Substantia nigra (tissue), 51 donors: ENCODE measurements at places on chromosomes 12 and 14.

DNA sequence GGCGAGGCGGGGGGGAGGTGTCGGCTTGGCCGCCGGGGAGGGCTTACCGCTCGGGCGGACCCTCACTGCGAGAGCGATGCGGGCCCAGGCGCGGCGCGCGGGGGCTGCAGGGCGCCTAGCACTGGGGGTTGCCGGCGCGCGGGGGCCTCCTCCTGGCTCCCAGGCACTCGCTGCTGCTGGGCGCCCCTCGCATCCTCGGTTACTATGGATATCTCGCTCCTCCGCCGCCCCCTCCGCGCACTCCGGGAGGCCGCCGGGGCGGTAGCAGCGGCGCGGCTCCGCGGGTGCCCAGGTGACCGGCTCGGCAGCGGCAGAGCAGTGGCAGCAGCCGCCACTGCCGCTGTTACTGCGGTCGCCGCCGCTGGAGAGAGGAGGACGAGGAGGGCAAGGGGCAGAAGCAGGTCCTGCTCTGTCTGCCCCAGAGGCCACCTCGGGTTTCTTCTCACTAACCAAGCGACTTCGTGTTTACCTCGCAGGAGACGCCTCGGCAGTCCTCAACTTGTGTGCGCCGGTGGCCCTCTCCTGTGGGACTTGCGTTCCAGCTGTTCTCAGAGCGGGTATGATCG, 250.1 kb downstream of the APAF1 start:
- no peak for DNase-seq

DNA sequence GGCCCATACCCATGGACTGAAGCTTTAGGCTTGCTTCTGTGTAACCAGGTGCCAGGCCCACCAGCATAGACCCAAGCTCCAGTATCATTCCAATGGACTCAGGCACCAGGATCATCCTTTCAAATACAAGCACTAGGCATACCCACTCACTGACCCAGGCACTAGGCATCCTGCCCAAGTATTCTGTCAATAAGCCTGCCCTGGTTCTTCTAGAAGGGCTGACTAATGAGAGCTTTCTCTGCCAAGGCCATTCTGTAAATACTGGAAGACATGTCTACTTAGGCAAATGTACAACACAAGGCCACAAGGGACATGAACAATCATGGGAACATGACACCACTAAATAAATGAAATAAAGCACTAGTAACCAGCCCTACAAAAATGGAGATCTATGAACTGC, 352.2 kb downstream of the FSCB start:
- no peak for DNase-seq

DNA sequence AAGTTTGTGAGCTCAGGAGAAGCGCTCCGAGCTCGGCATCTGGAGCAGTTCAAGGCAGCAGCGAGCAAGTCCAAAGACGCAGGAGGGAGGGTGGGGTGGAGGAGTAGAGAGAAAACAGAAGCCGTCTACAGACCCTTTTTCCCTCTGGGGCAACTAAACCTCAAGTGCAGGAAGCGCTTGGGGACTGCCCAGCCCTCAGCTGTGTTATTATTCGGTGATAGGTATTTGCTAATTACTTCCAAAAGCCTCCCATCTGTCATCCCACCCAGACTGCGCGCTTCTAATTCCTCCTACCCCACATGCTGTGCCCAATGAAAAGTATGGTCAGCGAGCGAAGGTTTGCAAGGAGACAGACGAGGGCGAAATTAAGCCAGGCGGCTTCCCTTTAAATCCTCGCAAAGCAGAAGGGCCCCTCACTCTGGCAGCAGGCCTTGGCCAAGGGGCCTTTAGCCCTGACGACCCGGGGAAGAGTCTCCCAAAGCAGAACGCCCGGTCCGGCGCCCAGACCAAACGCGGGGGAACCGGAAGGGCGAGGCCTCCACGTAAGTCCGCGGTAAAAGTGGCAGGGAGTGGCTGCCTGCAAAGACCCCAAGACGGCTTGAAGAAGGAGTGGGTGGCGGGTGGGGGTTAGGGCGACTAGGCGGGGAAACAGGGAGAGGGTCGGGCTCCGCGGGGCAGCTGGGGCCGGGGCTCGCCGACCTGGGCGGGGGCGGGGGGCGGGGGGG, 507 bp upstream of the CD9 start:
- DNase-seq = no peak

DNA sequence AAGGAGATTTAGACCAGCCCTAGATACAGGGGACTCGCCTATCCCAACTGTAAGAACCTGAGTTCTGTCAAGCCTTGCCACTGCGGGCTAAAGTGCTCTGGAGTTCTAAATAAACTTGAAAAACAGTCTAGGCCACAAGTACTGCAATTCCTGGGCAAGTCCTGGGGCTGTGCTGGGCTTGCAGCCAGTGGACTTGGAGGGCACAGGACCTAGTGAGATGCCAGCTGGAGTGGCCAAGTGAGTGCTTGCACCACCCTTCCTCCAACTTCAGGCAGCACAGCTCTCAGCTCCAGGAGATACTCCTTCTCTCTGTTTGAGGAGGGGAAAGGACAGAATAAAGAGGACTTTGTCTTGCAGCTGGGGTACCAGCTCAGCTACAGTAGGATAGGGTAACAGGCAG, 307.6 kb upstream of the FBXO33 start:
- DNase-seq = no peak

DNA sequence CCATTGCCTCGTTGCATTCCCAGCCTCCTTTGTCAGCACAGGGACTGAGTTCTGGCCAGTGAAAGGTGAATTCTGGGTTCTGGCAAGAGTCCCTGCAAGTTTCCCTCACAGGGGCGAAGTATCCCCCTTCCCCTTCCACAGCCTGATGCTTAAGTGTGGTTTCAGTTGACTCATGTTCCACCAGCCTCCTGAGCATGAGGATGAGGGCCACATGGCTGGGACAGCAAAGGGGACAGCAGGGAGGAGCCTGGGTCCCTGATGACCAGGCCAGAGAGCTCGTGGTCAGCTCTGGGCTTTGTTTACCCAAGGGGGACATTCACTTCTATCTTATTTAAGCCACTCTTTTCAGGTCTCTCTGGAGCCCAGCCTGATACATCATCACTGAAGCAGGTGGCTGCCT, 36.5 kb downstream of the CACNA2D4 start:
- no peak for DNase-seq

DNA sequence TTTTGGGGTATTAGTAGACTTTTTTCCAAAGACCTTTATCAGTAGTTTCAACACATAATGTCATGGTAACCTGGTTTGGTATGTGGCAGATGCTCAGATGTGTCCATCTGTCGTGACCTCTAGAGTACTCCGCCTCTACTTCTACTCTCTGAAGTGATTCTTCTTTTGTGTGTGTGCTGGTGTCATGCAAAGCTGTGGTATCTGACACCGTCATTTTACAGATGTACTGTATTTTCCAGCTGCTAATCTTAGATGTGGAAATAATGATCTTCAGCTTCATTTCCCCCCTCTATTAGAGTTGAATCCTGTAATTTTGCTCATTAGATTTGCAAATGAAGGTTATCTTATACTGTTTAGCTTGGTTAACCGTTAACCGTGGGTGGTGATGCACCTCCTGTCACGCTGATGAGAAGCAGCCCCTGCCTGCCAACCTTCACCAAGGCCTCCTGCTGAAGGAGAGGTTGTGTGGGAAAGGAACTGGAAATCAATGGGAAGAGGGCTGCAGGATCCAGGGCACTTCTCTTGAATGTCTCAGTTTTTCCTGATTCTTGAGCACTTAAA, 222.4 kb upstream of the AMIGO2 start:
- no peak for DNase-seq

DNA sequence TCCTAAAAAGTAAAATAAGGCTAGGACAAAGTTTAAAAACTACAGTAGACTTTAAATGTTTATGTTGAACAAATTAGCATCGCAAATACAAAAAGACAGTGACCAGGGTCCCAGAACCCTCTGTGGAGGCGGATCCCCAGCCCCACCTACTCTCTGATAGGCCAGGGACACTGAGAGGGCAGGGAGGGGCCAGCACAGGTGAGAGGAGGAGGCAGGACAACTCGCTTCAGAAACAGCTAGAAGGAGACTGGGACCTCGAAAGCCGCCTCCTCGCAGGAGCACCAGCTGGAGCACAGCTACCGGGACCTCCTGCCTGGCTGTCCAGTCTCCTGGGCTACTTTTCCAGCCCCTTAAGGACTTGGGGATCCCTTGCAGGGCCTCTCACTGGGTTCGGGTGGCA, 992 bp downstream of the DNAH10 start:
- DNase-seq = no peak

GRCh38 chr12:69546693-69547438, 38.4 kb upstream of the CCT2 start:
- no peak for DNase-seq

DNA sequence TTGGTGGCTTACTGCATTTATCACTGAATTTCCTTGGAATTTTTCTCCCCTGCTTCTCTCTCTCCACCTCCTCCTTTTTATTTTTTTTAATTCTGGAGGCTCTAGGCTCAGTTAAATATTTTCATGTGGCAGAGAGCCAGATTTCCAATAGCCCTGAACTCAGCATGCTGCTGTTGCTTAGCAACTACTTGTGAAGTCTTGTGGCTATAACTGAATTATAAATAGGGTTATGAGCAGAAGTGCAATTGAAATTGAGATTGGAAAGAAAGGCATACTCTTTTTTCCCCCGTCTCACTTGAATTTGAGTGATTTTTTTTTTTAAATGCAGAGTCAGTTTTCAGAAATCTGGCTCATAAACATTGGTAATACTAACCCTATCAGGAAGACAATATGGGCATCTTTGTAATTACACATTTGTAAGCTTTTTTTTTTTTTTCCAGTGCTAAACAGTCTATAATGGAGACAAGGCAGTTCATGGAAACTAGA, 38.3 kb downstream of the ATF7IP start:
- no peak for DNase-seq

DNA sequence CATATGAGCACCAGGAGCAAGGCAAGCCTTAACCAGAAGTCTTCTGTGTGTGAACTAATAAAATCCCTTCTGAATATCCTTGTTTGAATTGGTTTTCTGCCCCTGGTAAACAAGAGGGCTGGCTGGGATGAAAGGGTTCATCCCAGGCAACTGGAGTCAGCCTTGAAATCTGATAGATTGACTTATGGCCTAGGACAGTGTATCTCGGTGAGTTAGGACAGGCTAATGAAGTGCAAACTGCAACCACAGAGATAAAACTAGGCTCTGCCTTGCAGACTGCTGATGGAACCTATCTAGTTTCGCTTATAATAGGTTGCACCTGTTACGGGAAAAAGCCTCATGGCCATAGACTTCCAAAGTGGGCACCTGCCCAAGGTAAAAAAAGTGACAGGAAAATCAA, 451.9 kb upstream of the NOVA1 start:
- DNase-seq = no peak

GRCh38 chr14:101481557-101481956, 79.7 kb upstream of the DIO3 start:
- no peak for DNase-seq

GRCh38 chr12:99332936-99333591, 314.5 kb upstream of the GARIN6 start:
- no peak for DNase-seq

DNA sequence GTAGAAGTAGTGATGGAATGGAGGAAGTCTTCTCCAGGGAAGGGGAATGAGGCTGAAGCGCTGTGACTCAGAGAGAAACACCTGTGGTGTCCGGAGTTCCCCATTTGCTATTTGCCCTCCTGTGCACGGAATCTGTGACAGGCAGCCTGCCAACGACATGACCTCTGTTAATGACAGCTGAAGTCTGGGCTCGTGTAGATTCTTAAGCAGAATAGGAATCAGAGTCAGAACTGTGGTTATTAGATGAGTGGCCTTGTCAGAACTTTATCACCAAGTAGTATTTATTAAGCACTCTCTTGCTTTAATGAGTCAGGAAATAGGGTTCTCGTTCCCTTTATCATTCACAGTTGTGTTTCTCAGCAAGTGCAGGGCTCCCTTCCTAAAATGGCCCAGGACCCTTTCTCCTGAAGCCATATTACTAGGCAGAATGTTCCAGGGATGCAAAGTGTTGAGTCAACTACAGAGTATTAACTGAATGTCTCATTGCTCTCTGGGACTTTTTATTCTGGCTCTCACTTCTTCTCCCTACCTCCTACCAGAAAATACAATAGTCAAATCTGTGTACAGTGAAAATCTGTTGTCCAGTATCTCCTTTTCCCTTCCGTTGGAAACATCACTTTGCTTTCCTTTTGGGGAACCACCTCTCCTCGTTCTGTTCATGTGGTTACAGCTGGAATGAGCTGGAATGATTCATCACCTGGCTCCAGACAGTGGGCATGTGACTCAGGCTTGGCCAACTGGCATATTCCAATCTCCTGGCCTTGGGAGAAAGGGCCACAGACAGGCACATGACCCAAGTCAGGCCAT, 77.8 kb upstream of the MAX start:
- no peak for DNase-seq

DNA sequence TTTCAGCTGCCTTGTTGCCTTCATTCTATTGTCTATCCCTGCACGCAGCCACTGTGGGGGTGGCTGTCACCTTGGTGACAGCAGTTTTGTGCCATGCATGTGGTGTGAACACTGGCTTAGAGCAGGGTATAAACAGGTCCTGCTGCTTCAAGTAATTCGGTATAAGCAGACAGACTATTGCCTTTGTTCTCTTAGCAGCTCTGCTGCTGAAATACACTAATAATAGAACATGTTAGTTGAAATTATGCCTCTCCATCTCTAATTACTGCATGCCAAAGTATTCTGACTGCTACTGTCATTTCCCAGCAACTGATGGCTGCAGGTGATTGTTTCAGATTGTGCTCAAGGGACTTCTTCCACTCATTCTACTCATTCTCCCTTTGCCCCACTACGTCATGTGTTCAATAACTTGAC, 34.6 kb downstream of the PTPRO start:
- DNase-seq = no peak

DNA sequence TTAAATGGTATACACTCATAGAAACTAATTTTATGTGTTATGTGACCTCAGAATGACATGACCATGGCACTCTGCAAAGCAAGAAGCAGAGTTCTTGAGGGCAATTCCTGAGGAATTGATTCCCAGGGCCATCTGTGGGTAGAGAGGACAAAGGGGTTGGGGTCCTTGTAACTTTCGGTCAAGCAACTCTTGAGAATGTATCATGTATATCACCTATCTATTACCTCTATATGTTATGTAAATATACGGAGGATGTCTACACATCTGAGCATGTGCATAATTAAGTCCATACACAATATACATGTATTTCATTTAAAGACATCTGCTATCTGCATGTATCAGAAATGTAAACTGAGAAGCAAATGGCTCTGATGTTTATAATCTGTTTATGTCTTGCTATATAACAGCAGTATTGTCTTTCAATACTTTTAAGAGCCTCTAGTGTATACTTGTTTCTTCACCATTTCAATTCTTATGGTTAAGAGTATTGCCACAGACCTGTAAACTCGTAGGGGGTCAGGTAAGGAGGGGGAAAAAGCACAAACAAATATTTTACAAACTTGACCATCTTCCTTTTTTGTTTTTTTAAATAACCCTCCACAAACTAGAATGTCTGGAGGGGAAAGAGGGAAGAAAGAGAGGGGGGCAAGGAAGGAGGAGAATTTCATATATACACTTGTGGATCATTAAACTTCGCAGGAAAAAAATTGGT, 4.5 kb downstream of the FOXA1 start:
- no peak for DNase-seq
